NCI-H187 (cell line): ENCODE measurements at places on chromosomes 1 and 21.

GRCh38 chr1:223411309-223411708 is 18.1 kb downstream of the CCDC185 start:
- no peak for DNase-seq

GRCh38 chr21:41966041-41966833 is 12.4 kb upstream of the C2CD2 start:
- no peak for DNase-seq

DNA sequence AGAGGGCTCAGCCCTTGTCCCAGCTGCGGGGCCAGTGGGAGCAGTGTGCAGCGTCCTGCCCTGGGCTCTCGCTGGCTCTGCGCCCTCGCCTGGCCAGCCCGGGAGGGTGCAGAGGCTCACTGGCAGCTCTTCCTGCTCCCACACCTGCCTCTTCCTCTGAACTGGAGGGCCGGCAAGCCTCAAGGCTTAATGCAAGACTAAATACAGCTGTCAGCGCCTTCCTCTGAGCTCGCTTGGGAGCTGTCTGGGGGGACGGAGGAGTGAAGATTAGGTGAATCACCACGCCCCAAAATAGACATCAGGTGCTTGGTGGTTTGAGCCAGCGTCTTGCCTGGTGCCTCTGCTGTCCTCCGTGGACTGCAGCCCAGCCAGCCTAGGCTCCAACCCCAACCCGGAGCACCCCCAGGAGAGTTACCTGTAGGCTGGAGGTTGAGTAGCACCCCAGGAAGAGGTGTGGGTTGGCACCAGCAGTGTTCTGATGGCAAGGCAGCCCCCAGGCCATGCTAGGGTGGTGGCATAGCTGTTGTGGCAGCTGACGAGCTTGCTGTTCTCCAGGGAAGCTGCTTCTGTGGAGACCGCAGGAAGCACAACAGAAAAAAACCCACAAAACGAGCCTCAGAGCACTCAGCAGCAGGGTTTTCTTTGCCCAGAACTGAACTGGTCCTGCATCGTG is 36.9 kb downstream of the UMODL1 start:
- peak; percentile 71 for DNase-seq

DNA sequence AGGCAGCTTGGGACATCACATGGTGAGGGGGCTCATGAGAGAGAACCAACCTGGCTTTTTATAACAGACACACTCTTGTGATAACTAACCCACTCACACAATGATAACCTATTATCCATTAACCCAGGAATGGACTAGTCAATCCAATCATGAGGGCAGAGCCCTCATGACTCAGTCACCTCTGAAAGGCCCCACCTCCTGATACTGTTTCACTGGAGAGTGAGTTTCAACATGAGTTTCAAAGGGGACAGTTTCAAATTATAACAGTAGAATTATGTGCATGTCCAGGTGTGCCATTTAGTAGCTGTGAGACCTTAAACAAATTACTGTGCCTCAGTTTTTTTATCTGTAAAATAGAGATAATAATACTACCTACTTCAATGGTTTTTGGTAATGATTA is 47.6 kb upstream of the PPP2R5A start:
- no peak for DNase-seq

GRCh38 chr1:40980068-40980452 is 564 bp downstream of the CTPS1 start:
- no peak for DNase-seq

- no peak for DNase-seq
These were observed 455 bp downstream of the BSDC1 start for GRCh38 chr1:32393832-32394140.

- no peak for DNase-seq
These were observed 189.2 kb downstream of the ZP4 start for GRCh38 chr1:237701534-237701933.

GRCh38 chr1:160006312-160006940 is 25.4 kb downstream of the PIGM start:
- peak; percentile 40 for DNase-seq

DNA sequence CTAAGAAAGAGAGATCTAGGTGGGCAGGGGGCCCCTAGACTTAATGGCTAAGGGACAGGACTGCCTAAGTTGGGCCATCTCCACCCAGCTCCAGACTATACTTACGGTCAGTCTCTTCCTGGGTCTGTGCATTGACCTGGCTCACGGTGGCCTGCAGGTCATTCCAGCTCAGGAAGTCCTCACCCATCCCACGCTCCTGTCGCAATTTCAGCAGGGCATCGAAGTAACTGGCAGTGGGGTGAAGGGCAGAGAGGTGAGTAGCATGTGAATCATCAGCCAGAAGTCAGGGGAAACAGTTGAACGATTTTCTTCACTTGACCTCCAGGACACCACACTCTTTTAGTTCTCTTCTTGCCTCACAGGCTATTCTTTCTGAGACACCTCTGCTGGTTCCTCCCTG is 20.5 kb downstream of the IQGAP3 start:
- DNase-seq = no peak

DNA sequence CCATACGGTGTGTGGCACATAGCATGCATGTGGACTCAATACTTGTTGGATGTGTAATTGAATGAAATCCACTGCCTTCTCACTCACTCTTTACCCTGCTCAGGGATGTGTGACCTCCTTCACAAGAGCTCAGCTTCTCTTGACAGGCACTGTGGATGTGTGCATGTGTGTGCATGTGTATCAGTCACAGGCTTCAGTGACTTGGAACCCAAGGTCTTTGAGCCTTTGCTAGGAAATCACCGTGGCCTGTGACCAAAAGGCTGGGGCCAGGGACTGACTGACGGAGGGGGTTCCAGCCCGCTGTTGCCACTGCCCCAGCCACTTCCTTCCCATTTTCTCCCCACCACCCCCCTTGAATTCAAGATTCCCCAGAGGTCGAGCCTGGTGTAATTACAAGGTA is 144.4 kb upstream of the POU3F1 start:
- DNase-seq = no peak

DNA sequence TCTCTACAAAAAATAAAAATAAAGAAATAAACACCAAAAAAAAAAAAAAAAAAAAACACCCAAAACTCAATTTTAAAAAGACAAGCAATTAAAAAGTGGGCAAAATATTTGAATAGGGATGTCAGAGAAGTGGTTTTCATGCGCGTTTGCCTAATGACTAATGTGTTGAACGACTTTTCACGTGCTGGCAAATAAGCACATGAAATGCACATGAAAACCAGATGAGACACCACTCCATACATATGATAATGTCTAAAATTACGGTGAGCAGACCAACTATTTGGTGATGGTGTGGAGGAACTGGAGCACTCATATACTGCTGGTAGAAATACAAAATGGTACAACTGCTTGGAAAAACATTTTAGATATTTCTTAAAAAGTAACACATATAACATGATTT is 39.4 kb upstream of the UHMK1 start:
- no peak for DNase-seq

DNA sequence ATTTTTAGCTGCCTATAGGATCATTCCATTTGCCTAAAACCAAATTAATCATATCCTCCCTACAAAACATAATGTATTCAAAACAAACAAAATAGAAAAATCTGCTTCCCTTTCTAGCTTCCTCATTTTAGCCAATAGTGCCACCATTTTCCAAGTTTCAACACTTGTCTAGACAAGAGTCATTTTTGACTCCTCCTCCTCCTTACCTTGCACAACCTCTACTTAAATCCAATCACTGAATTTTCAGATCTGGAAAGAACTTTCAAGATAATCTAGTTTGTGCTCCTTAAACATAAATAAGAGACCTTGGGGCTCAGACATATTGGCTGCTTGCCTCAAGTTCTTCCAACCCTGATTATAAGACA is 7.4 kb downstream of the STX6 start:
- DNase-seq = no peak

DNA sequence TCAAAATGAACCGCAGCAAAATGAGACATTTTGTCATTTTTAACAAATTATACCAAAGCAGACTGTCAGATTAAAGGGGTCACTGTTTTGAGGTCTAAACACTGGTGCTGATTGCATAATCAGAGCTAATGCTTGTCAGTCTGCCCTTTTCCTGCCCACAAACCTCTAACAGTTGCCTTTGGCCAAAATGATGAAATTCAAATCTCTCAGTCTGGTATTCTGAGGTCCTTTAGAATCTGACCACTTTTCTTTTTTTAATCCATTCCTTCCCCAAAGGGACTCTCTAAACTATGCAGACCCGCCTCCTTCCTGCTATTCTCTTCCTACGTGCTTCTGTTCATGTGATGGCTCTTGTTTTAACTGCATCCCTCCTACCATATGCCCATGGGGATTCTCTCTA is 145.2 kb upstream of the SPATA6 start:
- DNase-seq = no peak

GRCh38 chr1:174692313-174692712 is 244.5 kb downstream of the GPR52 start:
- no peak for DNase-seq

DNA sequence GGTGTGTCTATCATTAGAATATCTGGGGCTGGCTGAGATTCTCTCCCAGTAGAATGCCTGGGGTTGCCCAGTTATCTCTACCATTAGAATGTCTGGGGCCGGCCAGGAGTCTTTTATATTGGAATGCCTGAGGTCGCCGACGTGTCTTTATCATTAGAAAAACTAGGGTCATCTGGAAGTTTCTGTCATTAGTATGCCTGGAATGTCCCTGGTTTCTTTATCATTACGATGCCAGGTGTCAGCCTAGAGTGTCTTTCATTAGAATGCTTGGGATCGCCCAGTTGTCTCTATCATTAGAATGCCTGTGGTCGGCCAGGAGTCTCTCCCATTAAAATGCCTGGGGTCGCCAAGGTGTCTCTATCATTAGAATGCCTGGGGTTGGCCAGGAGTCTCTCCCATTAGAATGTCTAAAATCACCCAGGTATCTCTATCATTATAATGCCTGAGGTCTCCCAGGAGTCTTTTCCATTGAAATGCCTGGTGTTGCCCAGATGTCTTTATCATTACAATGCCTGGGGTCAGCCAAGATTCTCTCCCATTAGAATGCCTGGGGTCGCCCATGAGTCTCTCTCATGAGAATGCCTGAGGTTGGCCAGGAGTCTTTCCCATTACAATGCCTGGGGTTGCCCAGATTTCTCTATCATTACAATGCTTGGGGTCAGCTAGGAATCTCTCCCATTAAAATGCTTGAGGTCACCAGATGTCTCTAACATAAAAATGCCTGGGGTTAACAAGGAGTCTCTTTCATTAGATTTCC is 53.2 kb downstream of the RNF187 start:
- DNase-seq = no peak

GRCh38 chr1:235105051-235106043 is 23.3 kb downstream of the TOMM20 start:
- DNase-seq = no peak

- no peak for DNase-seq
These were observed 10.1 kb downstream of the PLEKHA6 start for GRCh38 chr1:204349602-204350001.

DNA sequence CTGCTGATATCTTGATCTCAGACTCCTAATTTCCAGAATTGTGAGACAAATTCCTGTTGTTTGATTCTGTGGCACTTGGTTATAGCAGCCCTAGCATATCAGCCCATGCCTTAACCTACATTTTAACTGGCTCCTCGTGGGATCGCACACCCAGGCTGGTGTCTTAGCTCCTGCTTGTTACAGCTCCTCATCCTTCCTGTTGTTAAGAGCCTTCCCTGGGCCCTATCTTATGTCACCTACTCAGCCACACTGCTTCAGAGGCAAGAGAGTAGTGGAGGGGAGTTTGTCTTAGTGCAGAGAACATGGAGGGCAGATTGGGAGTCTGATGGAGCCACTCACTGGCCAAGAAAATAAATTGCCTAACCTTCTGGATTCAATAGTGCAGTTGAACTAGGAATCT is 131.0 kb downstream of the ROR1 start:
- DNase-seq = no peak

GRCh38 chr21:35664683-35665082 is 395.6 kb downstream of the SETD4 start:
- no peak for DNase-seq

DNA sequence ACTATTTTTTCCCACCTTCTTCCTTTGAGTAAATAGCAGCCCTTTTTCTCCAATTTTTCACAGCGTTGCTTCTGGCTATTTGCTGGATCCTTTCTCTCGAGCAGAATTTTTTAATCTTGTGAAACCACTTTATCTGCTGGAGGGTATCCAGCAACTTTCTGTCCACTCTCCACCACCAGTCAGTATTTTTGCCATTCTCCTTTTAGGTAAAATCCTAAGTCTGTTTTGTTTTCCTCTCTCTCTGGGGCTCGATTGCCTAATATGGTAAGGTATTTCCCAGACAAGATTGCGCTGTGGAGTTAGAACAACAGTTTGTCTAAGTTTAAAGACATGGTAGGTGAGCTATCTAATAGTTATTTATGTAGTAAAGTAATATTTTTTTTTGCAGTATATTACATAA is 156.9 kb downstream of the PPP1R12B start:
- no peak for DNase-seq

GRCh38 chr21:42302076-42302650 is 13.0 kb downstream of the TFF3 start:
- DNase-seq = peak; percentile 44

GRCh38 chr21:28100366-28100765 is 892.3 kb downstream of the LTN1 start:
- DNase-seq = no peak

DNA sequence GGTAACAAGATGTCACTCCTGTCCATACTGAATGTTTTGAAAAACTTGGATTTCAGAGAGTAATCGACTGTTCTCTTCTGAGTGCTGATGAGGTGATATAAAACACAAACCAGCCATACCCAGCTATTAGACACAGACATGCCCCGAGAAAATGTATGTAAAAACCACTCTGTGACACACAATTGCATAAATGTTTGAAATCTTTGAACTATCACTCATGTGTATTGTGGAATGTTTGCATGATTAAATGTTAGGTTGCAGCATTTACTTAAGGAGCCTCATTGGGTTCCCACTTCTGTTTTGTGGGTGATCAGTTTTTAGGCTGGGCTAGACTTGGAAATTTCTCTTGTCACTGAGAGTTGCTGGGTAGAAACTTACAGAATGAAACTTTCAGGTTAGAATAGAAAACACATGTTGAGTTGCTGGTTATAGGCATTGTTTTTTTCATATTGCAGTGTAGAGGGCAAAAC is 270.4 kb upstream of the B3GALT2 start:
- no peak for DNase-seq

- DNase-seq = no peak
These were observed 5.1 kb upstream of the ZZZ3 start for GRCh38 chr1:77687519-77687906.

DNA sequence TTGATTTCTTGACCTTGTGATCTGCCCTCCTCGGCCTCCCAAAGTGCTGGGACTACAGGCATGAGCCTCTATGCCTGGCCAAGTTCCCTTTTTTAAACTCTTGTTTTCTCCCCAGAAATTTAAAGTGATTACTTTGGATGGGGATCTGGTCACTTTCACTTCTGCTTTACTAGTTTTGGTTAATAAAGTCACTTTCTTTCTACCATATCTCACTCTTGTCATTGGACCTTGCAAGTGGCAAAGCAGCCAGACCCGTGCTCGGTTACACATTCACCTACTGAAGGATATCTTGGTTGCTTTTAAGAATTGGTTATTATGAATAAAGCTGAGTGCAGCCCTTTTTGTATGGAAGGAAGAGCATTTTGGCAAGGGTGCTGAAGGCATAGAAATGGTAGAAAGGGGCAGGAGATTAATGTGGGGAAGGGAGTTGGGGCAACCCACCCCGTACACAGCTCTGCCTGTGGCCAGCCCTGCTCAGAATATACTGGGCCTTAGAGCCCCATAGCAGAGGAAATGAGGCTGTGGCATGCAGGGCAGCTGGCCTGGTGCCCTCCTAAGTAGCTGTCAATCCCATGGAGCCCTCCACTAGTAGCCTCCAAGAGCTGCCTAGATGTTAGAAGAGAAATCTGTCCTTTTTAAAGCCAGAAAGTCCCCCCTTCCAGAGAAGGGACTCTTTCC is 40.7 kb downstream of the CD2 start:
- DNase-seq = no peak

- DNase-seq = no peak
These were observed 14.9 kb upstream of the CENPS start for GRCh38 chr1:10415211-10415930.

GRCh38 chr1:87151500-87152421 is 176.9 kb upstream of the LMO4 start:
- DNase-seq = no peak
